Foreskin keratinocyte (primary cell): ENCODE measurements at places on chromosomes 2 and 18.

DNA sequence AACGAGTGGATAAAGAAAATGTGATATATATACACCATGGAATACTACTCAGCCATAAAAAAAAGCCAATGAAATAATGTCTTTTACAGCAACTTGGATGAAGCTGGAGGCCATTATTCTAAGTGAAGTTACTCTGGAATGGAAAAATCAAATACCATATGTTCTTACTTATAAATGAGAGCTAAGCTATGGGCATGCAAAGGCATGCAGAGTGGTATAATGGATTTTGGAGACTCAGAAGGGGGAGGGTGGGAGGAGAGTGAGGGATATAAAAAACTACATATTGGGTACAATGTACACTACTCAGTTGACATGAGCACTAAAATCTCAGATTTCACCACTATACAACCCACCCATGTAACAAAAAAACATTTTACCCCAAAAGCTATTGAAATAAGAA, 1.7 kb upstream of the MSGN1 start:
- DNase-seq = peak; percentile 66

DNA sequence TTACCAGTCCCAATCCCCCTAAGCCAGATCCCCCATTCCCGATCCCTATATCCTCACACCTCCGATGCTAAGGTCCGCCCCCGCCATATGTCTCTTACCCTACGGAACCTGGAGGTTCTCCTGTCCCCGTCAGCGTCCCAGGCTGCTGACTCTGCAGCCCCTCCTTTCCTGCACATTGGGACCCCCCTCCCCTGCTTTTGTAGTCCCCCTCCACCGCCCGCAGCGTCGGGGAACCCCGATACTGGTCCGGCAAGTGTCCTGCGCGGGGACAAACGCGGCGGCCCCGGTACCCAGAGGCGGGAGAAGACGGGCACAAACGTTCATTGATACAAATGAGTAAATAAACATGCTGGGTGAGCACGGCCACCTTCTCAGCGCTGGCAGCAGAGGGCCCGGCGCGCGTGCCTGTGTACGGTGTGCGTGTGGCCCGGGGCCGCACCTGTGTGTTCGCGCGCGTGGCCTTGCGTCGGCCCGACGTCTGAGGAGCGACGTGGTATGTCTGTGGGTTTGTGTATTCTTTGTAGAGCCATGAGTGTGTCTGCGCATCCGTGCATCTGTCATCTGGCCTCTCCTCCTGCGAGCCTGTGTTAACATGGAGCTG, 2.0 kb upstream of the CYP26B1 start:
- DNase-seq = peak; percentile 17

- DNase-seq = no peak
Observed at GRCh38 chr2:193743089-193743488, 1548.4 kb upstream of the TMEFF2 start.

DNA sequence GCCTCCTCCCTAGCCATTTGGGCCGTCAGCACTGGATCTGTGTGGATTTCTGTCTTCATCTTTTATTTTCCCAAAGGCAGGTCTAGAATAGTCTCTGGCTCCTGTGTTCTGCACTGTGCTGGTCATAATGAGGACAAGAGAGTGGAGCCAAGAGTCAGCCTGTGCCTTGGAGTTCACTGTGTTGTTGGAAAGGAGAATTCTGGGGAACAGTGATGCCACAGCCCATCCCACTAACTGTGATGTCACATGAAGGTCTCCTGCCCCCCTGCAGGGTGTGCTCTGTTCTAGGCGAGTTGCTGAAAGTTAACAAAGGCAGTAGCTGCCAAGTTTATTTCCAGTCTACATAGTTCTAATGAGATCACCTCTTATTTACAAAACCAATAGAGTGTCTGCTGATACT, 248.5 kb downstream of the TPGS2 start:
- peak; percentile 47 for DNase-seq

DNA sequence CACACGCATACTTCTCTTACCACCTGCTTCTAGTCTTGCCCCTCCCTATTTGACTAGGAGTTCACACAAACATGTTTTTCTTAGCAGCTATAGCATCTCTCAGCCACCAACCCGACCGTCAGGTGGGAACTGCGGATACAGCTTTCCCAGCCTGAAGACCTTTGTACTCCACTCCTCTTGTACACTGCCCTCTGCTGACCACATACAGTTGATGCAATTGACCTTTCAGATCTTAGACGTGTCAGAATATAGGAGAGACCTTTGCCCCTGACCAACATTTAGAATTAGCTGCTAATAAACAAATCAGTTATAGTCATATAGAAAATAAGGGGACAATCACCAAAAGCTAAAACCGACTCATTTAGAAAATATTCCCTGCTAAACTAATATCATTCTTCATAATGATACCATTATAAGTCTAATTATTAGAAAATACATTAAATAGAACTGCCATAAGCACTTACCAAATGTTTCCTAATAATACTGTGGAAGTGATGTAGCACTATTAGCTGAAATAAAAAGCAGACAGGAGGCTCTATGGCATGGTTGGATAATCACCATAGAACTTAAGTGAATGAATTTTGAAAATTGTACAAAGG, 208.4 kb downstream of the RAD51AP2 start:
- DNase-seq = peak; percentile 43

- no peak for DNase-seq
Observed at GRCh38 chr2:63300835-63301234, 250.2 kb downstream of the OTX1 start.

DNA sequence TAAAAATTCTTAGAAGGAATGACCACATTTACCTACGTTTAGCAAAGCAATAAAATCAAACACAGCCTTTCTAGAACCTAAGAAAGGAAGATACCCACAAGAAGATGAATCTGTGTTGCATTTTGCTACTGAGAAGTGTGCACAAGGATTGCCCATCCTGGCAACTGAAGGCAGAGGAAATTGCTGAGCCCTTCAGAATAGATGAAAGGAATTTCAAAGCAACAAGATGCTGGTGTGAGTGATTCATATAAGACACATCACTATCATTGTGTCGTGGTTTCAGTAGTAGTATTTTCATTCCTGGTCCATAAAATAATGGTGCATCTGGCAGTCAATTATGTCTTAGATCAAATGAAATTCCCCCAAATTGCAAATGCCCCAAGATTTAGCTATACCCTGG, 48.4 kb upstream of the ANKRD44 start:
- no peak for DNase-seq

DNA sequence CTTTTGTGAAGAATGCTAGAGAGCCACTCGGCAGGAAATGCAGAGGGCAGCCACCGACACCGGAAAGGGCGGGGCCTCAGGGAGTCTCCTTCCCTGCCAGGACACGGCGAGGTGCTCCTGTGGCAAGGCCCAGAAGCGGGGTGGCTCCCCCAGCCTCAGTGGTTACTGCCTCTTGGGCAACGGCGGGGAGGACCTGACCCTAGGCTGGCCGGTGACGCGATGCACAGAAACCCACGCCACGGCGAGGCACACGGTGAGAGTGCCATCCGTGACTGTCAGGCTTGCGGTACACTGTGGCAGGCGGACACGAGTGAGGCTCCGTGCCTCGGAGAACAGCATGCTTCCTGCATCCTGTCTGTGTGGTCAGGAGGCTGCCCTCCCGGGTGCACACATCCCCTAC, 47.8 kb downstream of the ZAP70 start:
- no peak for DNase-seq

DNA sequence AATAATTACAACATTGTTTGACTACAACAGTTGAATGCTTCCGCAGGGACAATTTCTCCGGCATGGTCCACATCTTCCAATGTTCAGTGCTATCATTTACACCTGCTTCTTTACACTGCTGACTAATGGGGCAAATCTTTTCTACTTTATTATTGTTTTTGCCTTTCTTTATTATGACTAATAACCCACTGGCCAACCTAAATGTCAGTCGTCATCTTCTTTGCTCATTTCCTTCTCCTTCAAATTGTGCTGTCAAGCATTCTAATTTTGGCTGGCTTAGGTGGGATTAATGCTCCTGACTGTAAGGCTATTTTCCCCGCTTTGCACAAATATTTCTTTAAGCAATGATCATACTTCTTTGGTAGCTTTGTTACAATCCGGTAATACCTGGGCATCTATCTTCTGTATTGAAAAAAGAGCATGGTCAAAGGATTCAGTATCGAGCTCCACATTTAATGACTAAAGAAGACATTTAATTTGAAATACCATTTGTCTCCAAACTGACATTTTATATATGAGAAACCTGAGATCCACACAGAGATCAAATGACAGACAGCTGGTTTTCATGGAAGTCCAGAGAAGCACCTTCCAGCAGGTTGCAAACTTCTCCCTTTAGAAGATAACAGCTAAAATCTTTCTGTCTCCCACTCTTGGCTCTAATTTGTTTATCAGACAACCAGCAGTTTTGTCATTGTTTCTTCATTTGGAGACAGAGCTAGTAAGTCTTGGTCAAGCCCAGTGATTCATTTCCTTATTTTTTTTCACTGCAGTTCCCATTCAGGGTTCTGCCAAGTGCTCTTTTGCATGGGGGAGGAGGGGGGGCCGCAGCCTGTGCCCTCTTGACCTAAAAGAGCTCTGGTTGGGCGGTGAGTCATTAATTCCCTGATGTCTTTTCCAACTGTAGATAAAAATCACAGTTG, 132.9 kb downstream of the SOCS6 start:
- peak; percentile 88 for DNase-seq

- no peak for DNase-seq
Observed at GRCh38 chr2:164747140-164747539, 94.5 kb downstream of the COBLL1 start.
